ENCODE measurements at places on chromosomes 16 and 17.

- DNase-seq, result no peak
Measured at GRCh38 chr16:86547286-86547685, 7.7 kb downstream of the MTHFSD start.

DNA sequence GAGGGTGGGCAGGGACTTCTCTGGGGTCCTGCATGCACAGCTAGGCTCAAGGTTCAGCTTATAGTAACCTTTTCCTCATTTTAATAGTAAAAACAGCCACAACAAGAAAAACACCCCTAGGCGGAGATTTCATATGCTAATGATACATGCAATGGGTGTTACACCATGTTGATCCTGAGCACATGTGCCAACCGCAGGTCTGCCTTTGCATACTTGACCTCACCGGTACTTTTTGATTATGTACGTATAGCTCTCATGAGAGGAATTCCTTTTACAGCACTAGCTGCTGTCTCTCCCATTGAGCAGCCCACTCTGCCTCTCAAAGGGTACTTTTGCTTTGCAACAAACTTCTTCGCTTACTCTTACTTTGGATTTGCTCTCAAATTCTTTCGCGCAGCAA lies 1.9 kb downstream of the KRTAP4-8 start:
- no peak for DNase-seq

DNA sequence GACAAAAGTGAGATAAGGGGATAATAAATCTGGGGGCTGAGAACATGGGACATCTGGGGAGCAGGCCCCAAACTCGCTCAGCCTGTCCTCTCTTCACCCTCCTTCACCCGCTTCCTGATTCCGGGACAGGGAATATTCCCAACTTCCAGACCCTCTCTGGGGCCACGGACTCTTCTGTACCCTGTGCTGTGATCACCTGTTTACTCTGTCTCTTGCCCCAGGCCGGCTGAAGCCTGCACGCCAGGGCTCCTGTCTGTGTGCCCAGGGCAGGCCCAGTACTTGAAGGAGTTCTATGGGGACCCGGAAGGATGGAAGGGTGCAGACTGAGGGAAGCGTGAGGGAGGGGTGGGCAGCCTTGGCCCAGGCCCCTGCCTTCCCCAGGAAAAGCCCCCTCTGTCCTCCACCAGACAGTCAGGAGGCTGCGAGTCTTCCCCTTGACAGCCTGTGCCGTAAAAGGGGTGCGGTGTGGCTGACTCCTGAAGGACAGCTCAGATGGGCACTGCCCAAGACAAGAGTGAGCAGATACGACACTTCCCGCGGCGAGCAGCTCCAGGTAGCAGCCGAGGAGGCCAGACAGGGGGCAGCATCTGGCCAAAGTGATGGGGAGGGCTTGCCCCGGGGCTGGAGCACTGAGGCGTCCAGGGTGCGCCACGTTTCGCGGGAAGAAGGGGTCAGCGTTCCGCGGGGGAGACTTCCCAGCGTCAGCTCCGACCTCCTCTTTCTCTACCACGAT lies 1.0 kb upstream of the CCNF start:
- DNase-seq, result peak; percentile 46

GRCh38 chr16:70678121-70678897 lies 7.5 kb downstream of the MTSS2 start:
- DNase-seq, result no peak

DNA sequence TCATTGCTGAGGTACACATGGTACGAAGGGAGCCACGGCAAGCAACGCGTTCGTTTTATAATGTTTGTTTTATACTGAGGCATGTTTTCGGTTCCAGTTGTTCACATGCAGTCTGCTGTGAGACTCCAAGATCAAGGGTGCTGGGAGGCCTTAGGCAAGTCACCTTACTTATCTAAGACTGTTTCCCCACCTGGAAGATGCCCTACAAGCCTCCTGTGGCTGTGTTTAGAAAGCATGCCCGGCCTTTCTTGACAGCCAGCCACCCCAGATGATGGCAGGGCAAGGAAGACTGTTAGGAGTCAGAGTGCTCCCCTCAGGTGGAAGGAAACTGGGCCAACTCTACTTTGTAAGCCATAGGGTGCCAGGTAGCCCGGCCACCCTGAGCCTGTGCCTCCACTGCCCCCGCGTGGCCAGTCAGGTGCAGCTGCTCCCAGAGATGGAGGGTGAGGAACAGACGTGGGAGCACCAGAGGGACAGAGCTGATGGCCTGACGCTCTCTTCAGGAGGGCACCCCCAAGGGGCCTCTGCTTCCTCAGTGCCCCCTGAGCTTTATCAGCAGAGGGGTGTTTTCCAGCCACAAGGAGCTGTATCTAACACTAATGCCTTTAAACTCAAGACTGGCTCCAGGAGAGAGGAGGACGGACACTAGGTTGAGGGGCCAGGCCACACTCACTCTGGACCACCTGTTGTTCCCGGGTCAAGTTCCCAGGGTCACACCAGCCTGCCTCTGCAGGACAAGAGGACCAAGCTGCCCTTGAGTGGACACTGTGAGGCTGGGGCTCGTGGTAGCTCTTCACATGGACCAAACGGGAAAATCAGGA lies 5.4 kb downstream of the NAT9 start:
- DNase-seq, result no peak

- DNase-seq, result no peak
Measured at GRCh38 chr16:2061526-2061925, 13.7 kb downstream of the TSC2 start.

DNA sequence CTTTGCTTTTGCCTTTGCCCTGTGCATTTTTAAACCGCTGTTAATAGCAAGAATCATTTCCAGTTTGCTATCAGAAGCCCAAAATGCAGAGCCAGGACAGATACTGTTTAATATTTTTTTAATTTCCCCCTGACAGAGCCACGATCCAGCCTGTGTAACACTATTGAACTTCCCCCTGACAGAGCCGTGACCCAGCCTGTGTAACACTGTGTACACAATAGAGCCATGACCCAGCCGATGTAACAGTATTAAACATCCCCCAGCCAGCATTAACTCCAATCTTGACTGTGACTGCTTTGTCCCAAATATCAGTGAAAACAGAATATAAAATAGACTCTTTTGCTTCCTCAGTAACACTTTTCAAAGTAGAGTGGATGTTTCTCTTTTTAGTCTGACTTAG lies 607.9 kb upstream of the CDH5 start:
- no peak for DNase-seq

DNA sequence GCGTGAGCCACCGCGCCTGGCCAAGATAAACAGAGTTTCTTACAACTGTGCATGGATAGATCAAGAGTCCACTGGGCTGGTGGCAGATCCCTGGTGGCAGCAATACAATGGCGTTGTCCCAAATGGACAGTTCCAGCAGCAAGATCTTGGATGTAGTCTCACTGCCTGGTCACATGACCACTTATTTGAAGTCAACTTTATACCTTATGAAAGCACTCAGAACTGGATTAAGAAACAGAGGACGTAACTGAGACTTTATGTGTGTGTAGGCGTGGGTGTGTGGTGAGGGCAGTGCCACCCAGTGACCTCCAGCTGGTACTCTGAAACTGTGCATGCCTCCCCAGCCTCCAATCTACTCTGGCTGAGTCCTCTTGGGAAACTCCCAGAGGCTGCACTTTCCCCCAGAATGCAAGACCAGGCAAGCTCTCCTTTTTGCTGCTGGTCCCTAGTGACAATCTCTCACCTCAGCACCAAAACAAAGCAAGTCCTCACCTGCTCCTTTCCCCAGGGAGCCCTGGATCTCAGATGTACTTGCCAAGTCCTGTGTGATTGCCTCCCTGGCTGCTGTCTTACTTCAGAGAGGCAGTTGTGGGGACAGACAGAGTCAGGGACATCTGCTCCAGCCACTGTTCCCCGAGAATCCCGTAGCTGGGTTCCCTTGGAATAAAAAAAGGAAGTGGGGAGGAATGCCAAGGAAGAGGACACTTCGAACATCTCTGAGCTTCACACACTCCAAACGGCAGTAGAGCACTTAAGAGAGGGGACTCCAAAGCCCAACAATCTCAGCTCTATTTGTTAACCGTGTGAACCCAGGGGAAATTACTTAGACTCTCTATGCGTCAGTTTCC lies 11.7 kb upstream of the ST6GALNAC2 start:
- DNase-seq, result no peak

- DNase-seq, result no peak
Measured at GRCh38 chr16:8109510-8110369, 480.6 kb downstream of the TMEM114 start.
